LNCaP clone FGC (cell line): ENCODE measurements at places on chromosomes 7 and 10.

GRCh38 chr10:6755781-6756460, 175.8 kb upstream of the PRKCQ start:
- DNase-seq, result no peak

DNA sequence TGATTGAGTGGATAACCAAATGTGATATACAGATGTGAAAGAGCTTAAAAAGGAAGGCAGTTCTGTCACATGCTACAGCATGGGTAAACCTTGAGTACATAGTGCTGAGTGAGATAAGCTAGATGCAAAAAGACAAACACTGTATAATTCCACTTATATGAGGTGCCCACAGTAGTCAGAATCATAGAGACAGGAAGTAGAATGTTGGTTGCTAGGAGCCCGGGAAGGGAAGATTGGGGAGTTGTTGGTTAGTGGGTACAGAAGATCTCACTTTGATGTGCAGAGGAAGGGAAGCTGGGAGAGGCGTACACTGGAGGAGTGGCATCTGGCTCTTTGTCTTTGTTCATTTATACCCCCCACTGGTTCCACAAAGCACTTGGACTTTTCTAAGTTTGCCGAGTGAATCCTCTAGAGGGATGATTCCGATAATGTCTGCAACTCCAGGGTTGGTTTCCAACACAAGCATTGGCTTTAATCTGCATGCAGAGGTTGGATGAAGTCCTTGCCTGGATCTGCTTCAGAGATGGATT, 39.5 kb downstream of the TSPAN14 start:
- DNase-seq, result no peak

- no peak for DNase-seq
Measured at GRCh38 chr10:26721561-26721960, 24.1 kb downstream of the PDSS1 start.

- no peak for DNase-seq
Measured at GRCh38 chr7:107045195-107045960, 873 bp downstream of the PRKAR2B start.

DNA sequence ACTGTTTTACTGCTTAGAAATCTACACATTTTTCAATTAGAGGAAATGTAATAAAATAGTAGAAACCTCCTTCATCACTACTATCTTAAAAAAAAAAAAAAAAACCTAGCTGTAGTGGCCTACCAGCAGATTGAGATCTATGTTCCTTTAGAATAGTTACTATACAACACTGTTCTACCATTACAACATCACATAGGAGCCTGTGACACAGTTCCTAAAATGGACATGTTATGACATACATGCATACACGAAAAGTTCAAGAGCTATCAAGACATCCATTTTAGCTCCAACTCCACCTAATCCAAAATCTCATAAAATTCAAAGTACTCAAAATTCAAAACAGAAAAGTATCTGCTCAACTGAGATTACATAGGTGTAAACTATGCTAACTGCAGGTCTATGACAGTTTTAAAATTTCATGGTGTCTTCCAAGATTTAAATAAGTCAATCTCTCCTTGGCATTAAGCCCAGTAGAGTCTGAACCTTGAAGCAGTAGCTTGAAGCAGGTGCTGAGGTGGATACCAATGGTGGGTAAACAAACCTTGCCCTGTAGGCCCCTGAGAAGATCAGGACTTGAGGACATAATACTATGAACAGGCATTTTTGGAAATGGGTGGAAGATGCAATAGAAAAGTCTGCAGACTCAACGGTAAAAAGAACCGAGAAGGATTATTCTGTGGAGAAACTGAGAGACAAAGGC, 17.0 kb downstream of the CACUL1 start:
- peak; percentile 52 for DNase-seq

DNA sequence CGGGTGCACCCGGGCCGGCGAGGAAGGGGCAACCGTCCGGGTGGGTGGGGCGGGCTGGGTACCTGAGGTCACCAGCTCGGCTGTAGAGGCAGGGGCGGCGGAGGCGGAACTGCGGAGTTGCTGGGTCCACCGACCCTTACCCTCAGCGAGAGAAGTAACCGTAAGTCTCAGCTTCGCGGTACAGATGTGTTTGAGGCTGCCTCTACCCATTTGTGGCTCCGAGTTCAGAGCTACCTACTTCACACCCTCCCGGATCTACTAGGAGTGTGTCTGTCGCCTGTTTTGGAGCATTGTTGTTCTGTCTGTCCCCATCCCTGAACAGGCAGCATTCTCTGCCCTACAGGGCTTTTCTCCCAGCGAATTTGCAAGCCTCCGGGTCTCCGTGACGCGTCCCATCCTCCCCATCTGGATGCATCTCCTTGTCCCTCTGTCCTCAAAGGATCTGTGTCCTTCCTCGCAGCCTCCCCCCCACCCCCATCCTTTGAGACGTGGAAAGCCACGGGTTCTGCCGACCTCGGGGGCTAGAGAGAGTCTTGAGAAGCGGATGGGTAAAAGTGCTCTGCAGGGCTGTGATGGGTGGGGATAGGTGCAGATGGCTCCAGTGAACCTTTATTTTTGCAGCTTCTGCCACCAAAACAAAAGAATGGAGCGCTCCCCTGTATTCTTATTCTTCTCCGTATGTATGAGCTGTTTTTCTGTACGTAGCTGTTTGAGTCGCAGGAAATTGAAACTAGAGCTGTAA, 757 bp downstream of the ANKIB1 start:
- no peak for DNase-seq

- no peak for DNase-seq
Measured at GRCh38 chr10:125698481-125698998, 15.6 kb upstream of the TEX36 start.

DNA sequence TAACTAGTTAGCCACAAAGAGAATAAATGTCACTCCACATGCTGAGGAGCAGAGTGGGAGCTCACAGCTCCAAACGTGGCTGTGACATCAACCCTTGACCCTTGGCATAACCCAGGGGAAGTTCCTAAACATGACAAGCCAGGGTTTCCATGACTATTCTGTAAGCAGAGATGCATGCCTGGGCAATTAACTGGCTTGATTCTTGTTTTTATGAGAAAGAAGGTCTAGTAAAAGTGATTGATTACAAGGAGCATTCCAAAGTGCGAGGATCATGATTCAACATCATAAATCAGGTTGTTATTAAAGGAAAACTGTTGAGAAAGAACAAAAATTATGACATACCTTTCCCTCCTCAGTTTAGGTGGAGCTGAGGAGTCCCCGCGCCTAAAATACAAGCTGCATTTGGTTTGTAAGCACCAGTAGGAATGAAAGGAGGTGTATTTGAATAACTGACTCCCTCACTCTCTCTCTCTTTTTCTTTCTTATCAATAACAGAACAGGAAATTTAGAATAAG, 108.4 kb downstream of the SFMBT2 start:
- no peak for DNase-seq

- no peak for DNase-seq
Measured at GRCh38 chr10:96880575-96880974, 48.5 kb downstream of the LCOR start.

- no peak for DNase-seq
Measured at GRCh38 chr10:64091897-64092296, 570.7 kb downstream of the REEP3 start.

- DNase-seq, result no peak
Measured at GRCh38 chr10:73042130-73042529, 54.5 kb downstream of the P4HA1 start.

DNA sequence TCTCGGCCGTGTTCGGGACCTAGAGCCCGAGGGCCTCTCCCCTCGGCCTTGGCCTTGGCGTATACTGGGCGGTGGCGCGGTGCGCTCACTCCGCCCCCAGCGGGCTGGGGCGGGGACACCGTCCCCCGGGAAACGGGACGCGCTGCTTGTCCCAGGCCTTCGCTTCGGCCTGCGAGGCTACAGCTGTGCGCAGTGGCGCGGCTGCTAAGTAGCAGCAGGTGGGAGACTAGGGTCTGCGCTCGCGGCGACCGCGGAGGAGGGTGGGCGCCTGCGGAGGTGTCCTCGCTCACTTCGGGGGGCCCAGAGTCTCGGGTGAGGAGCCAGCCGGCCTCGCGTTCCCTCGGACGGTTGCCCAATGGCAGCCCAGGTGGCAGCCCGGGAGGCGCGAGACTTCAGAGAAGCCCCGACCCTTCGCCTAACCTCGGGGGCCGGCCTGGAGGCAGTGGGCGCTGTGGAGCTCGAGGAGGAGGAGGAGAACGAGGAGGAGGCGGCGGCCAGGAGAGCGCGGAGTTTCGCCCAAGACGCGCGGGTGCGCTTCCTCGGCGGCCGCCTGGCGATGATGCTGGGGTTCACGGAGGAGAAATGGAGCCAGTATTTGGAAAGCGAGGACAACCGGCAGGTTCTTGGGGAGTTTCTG, at the start of gene DNAH11:
Gene DNAH11, plus strand, starts transcription at position 149 of the 637 bp plus-strand sequence. Its CDS starts 207 bp downstream, at position 356.
- DNase-seq, result no peak

DNA sequence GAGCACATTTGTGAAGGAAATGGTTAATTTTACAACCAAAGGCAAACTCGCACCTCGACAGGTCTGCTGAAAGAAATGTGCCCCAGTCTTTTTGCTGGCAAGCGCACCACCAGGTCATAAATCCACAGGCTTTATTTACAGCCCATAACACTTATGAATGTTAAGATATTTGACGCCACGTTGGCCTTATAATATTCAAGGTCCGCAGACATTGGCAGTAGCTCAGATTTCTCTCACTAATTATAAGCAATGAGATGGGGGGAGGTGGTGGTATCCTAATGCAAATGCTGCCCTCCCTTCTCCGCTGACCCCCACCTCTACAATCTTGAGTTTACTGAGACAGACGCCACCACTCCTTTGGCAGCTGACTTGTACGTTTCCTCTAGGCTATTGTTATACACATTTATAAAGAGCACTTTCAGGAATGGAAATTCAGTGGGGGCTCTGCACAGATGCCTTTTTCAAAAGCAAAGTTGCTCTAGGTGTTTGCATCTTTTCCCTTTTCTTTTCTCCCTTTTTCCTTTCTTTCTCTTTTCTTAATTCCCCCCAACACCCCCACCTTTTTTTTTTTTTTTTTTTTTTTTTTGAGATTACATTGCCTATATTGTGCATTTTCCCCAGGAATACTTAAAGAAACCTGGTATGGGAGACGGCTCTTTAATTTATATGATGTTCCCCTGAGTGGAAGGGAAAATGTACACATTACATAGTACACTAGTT, 6.7 kb downstream of the TCF7L2 start:
- DNase-seq, result no peak

DNA sequence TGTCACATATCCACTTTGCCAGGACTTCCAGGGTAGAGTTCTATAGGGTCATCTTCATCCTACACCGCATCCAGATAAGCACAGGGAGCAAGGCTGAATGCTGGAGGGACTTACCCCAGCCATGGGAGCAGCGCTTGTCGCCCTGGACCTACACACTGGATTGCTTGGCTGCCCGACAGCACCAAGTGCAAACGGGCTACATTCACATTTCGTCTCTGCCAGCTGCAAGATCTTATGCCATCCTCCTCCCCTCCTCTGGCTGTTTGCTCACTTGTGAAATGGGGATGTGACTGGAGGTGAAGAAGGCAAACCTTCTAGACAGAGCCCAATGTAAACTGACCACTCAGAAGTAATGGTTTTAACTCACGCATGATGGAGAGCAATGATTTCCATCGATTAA, 1.0 kb downstream of the DDC start:
- no peak for DNase-seq

DNA sequence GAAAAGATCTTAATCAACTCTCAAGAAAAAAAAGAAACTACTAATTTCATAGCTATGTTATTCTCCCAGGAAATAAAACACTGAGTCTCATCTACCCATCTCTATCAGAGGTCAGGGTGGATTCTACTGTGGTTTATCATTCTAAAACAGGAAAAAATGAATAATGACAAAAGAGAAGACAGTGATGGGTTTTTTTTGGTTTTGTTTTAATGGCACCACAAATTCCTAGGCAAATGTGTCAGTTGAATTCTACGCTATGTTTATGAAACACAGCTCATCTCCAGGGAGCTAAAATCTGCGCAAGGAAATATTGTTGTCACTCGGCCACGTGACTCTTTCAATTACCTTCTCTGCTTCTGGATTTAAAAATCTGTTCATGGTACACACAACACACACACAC, 393.4 kb upstream of the SORCS1 start:
- DNase-seq, result no peak

DNA sequence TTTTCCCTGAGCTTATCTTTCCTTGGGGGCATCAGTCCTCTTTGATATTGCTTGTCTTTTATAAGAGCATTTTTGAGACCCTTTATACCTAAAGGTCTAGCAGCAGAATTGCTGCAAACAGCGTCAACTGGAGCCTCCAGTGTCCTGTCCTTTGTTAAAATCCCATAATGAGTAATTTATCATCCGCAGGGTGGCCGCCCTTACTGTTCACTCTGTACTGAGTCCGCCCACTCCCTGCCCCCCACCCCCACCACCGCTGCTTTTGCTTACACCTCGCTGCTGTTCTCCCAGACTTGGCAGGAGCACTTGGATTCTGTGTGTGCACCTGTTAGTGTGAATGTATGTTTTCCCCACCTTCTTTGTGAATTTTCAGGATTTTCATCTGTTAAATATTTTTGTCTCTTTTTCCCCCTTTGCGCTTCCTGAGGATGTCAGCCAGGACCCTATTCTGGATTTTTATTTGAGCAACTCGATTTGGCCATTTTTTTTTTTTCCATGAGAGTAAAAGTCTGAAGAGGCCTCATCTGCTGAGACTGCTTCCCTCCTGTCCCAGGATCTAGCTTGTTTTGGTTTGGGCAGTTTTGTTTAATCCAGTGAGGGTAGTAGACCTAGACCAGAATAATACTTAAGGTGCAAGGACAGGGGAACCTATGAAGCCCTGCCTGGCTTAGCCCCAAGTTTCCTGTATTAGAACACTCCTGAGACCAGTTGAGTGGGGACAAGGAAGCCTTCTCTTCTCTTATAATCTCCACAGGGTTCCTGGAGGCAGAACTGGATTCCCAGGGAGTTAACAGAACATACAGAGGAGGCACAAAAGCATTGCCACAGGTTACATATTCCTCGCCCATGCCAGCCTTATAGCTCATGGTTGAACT, 8.2 kb downstream of the AGFG2 start:
- DNase-seq, result no peak

- DNase-seq, result no peak
Measured at GRCh38 chr7:45443263-45443662, 130.9 kb upstream of the ADCY1 start.
